ENCODE measurements at places on chromosomes 1 and 21.

DNA sequence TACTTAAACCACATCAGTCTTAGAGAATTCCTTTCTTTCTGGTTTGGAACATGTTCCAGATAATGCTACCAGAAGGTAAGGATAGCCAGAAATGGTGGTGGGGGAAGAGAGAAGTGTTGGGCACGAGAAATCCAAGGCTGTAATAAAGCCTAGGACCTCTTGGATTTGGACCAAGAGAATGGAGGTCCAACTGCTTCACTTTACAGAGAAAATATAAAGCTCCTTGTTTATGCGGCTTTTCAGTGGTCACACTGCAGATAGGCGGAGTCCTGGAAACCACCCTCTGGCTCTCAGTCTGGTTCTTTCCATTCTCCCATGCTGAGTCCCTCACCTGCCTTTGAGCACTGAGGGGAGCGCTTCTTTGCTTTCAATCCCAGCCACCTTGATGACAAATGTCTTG is 87.8 kb downstream of the ADCY10 start:
- ATAC-seq = no peak

DNA sequence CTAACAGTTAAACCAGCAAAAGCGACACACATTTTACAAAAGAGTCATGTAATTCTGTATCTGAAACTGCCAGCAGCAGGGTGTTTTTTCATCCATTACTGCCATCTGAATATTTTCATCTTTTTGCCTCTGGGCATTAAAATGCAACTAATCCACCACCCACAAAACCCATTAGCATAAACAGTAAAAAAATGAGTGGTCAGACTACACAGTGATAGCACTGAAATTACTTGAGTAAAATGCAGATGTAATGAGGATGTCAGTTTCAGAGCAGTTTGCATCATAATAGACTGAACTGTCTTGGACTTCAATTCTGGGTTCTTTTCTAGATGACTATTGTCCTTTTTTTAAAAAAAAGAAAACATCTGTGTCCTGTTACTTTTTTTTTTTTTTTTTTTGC is 132.3 kb downstream of the GABPA start:
- ATAC-seq = no peak

GRCh38 chr1:112849425-112850033 is 106.5 kb downstream of the SLC16A1 start:
- ATAC-seq = no peak

GRCh38 chr21:36916718-36917117 is 49.8 kb downstream of the HLCS start:
- ATAC-seq = no peak

- no peak for ATAC-seq
Observed at GRCh38 chr1:203178083-203178482, 2.5 kb upstream of the MYBPH start.

- ATAC-seq = no peak
Observed at GRCh38 chr1:14769486-14770274, 171.2 kb downstream of the KAZN start.

- no peak for ATAC-seq
Observed at GRCh38 chr1:186578325-186579016, 101.8 kb downstream of the PTGS2 start.

- no peak for ATAC-seq
Observed at GRCh38 chr1:189929501-189930099, 548.1 kb downstream of the BRINP3 start.

GRCh38 chr1:2414297-2414958 is 2.1 kb upstream of the PEX10 start:
- no peak for ATAC-seq

- no peak for ATAC-seq
Observed at GRCh38 chr1:68111519-68112436, 61.4 kb upstream of the DIRAS3 start.

DNA sequence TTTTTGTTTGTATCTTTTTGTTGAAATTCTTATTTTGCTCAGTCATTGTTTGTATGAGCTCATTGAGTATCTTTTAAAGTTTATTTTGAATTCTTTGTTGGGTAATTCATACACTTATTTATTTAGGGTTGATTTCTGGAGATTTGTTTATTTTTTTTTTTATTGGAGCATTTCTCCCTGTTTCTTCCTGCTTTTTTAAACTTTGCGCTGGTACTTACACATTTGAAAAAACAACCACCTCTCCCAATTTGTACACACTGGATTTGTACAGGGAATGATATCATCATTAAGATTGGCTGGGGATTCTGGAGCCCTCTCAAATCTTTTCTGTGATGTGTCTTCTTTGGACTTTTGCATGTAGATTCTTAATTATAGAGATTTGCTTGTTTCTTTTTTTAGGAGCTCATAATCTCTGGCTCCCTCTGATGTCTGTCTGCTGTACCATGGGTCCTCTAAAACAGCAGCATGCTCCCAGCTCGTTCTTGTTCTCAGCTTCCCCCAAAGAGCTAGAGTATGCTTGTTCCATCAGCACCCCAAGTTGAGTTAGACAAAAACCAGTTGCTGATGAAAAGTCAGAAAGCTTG is 310.7 kb downstream of the DUSP10 start:
- no peak for ATAC-seq

DNA sequence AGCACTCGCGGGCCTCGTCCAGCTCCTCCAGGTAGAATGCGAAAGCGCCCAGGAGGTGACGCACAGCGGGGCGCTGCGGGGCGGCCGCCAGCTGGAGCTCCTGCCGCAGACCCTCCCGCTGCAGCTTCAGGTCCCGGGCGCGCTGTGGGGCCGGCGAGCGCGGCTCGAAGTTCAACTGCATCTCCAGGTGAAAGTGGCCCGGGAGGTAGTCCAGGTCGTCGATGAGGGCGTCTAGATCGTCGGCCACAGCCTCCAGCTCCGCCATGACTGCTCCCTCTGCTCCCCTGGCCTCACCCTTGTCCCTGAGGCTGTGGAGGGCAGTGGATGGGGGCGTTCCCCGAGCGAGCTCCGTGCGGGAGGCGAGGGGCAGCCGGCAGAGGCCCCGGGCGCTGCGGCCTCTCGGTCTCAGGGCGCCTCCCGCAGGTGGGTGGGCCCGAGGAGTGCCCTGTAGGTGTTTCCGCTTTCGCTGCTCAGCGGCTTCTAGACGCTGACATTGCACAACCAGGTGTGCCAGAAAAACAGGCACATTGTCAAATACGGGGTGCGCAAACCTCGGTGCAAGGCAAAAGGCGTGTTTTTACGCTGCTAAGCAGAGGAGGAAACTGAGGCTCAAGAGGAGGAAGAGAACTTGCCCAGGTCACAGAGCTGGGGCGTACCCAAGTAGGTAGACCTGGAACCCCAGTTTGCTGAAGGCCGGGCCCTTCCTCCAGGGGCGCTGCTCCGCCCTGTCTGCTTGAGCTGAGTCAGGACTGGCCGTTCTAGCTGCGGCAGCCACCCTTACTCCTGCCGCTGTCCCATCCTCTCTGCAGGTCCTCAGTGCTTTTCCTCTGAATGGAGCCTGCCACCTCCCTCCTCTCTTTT is at the start of gene TTC22:
Gene TTC22 (minus strand): TSS at position 425 of the 861 bp plus-strand sequence. CDS start 160 bp downstream, at position 265.
- peak; percentile 74 for ATAC-seq

DNA sequence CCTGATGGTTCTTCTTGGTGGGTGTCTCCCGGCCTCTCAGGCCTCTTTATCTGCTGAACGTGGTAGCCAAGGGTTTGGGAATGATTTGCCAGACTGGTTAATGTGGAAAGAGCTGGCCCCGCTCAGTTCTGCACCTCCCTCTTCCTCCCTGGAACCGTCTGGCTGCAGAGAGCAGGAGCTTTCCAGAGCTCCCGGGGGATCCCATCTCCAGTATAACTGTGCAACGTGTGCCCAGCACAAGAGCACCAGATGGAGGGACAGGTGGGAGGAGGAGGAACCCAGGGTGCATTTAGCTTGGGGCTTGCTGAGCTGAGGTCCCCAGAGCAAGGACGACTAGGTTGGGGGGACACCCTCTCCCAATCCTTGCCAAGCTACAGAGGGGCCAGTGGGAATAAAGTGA is 5.0 kb downstream of the TFF1 start:
- ATAC-seq = no peak

- no peak for ATAC-seq
Observed at GRCh38 chr1:41642922-41643821, 158.7 kb upstream of the EDN2 start.

DNA sequence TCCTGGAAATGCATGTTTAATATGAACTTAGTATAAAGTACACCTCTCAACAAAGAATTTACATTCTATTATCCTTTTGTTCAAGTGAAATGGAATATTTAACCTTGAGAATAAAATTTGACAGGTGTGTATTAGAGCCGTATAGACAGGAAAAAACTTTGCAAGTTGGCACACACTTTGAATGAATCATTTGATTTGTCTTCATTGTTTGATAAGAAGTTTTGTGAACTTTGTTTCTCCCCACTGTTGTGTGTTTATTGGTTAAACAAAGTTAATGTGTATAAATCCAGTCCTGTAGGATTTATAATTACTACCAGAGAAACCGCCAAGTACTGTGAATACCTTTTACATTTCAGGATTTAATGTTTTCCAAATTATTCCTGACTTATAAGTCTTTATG is 2.0 kb downstream of the SYDE2 start:
- ATAC-seq = no peak

- ATAC-seq = no peak
Observed at GRCh38 chr1:201758499-201759050, 70.4 kb upstream of the IPO9 start.

DNA sequence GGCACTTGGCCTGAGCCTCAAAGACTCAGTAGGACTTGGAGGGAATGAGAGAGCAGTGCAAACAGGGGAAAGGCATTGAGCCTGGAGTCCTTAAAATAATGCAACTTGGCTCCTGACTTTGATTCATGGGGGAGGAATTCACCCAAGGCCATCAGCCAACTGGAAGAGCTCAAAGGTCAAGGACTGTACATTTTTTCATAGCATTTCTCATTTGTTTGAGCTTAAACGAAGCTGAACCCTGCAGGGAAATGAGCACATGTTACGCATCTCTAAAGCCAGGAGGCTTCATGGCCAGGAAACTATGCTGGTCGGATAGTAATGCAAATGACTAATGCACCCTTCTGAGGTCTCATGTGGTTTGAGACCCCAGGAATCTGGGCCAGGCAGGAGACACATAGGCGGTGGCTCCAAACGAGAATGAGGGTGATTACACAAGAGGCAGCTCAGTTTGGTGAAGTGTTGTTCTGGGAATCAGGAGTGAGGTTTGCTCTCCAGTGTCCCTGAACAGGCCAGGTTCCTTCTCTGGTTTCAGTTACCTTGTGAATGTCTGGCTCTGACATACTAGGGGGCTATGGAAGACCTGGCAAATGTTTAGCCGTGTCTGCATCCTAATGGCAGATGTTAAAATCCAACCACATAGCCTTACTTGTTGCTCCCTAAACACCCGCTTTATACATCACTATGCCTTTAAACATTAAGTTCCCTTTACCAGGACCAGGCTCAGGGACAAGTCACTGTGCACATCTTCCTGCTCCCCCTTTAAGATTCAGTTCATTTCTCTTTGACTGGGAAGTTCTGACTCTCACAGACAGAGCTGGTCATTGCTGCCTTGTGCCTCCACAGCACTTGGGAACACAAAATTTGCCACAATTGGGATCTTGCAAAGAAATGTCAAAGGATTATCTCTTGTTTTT is 503.9 kb upstream of the USP24 start:
- ATAC-seq = no peak

- no peak for ATAC-seq
Observed at GRCh38 chr1:207627496-207627895, 17.4 kb upstream of the CR1L start.

DNA sequence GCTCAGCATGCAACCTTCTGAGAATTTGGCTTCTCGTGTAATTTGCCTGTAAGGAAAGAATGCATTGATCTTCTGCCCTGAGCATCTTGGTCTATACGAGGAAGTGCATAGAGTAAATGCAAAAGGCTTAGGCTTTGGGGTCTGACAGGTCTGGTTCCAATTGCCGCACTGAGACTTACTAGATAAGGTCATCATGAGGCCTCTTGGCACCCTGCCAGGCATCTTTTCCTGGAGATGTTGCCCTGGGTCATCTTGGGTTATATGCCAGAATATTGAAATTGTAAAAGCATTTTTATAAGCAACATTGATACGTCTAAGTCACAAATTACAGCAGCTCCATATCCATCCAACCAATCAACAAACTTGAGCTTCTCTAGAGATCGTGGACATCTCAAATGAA is 108.8 kb upstream of the WARS2 start:
- ATAC-seq = no peak

GRCh38 chr1:225691377-225691776 is 38.5 kb upstream of the ENAH start:
- ATAC-seq = no peak

Data from activated CD4-positive, CD25-positive, alpha-beta regulatory T cell treated with anti-CD3 and anti-CD28 coated beads, Interleukin-2, amount 50 U/mL, for 24 hours (primary cell).